ENCODE measurements at places on chromosomes 6 and 20. TPM values are rescaled to one million over a fixed set of nuclear protein-coding genes. Genes with fewer than 3 reads are reported as not detected.

The CD40 gene
- polyA plus RNA-seq = not detected

The KHDRBS2 gene
- polyA plus RNA-seq = 28.5 TPM

The RALY gene
- 228 TPM for polyA plus RNA-seq

The PAX1 gene
- polyA plus RNA-seq = not detected

The PNPLA1 gene
- 0.26 TPM for polyA plus RNA-seq
